ENCODE measurements at places on chromosomes 6 and 20. TPM values are rescaled to one million over a fixed set of nuclear protein-coding genes. Genes with fewer than 3 reads are reported as not detected.

SLC13A3 gene
- 0.21 TPM for total RNA-seq

HRH3 gene
- total RNA-seq: not detected

GRCh38 chr6:54114991-54115390 is 3.7 kb downstream of the MLIP start:
- DNase-seq: no peak

GRCh38 chr6:131724114-131724513 is 13.3 kb upstream of the CTAGE9 start:
- DNase-seq: no peak

GRCh38 chr6:1820165-1820564 is 210.4 kb downstream of the FOXC1 start:
- no peak for DNase-seq

- DNase-seq: no peak
These were observed 50.5 kb upstream of the DTNBP1 start for GRCh38 chr6:15713325-15713724.

DNA sequence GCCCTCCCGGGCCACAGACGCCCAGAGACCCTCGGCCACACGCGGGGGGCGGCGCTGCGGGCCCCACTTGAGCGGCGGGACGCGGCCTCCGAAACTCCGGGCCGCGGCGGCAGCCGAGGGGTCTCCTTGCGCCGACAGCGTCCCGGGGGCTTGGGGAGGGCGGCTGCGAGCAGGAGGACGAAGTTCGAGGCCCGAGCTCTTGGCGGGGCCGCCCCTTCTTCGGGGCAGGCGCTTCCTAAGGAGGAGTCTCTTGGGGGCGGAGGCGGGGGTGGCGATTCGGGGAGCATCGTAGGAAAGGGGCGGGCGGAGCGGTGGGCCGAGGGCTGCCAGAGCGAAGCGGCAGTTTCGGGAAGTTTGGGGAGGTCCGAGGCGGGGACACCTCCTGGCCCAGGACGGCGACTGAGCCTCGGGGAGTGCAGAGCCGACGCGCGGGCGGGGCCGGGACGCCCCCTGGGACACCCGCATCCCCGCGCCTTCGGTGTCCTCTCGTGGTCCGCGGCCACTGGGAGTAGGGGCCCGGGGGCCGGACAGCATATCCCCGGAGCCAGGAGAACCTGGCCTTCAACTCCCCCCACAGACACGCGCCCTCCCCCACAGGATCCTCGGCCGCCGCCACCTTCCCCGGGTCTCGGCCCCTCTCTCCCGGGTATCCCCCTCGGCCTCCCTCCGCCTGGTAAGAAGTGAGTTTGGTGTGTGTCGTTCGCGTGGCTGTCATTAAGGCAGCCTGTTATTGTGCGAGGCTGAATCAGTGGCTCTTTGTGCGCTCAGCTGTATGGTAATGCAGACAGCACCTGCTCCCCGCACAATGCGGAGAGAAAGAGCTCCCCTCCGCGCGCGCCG is 613 bp upstream of the DLL1 start:
- peak; percentile 59 for DNase-seq

- no peak for DNase-seq
These were observed 10.9 kb upstream of the B4GALT5 start for GRCh38 chr20:49724408-49725223.
